ENCODE measurements at places on chromosomes 4 and X.

GRCh38 chr4:68287704-68288392 lies 42.4 kb upstream of the TMPRSS11B start:
- DNase-seq: no peak

- no peak for DNase-seq
These were observed 52.9 kb downstream of the NSG1 start for GRCh38 chr4:4439782-4440181.

- no peak for DNase-seq
These were observed 27.8 kb downstream of the APOOL start for GRCh38 chrX:85031505-85031904.

- no peak for DNase-seq
These were observed 2.7 kb downstream of the EPHA5 start for GRCh38 chr4:65667506-65668041.

- DNase-seq: no peak
These were observed 6.6 kb downstream of the USP26 start for GRCh38 chrX:133090236-133090809.

GRCh38 chrX:551306-551705 lies 79.3 kb upstream of the SHOX start:
- DNase-seq: no peak

- DNase-seq: no peak
These were observed 4.2 kb upstream of the DUSP9 start for GRCh38 chrX:153642655-153643430.

- no peak for DNase-seq
These were observed 29.8 kb upstream of the CCNG2 start for GRCh38 chr4:77127215-77127614.

DNA sequence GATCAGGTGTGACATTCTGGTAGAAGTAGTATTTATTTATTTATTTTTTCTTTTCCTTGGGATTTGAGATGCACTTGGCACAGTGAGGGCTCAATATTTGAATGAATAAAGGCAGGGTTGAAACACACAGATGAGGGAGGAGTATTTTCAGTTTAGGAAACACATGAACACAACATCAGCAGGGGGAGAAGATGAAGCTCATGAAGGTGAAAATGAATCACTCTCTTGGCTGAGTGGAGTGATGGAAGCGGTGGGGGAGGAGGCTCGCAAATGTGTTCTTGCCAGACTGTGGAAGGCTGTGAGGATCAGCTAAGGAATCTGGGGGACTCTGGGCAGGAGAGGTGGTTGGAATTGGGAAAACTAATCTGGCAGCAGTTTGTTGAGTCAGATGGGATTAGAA lies 55.3 kb downstream of the ARHGAP10 start:
- no peak for DNase-seq

- DNase-seq: no peak
These were observed 9.9 kb downstream of the TACC3 start for GRCh38 chr4:1731180-1731579.

DNA sequence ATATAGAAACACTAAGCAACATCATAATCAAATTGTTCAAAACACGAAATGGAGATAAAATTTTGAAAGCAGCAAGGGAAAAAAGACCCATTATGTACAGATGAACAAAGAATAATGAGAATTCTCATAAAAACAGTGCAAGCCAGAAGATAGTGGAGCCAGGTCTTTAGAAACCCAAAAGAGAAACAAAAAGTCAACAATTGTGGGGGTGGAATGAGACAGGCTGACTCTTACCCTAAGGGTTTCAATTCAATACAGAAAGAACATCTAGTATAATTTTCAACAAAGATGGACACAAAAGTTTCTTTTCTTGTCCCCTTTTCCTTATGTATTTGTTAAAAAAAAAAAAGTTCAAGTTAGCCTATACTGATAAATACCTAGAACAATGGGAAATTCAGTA lies 34.0 kb upstream of the MAGEB2 start:
- DNase-seq: no peak

DNA sequence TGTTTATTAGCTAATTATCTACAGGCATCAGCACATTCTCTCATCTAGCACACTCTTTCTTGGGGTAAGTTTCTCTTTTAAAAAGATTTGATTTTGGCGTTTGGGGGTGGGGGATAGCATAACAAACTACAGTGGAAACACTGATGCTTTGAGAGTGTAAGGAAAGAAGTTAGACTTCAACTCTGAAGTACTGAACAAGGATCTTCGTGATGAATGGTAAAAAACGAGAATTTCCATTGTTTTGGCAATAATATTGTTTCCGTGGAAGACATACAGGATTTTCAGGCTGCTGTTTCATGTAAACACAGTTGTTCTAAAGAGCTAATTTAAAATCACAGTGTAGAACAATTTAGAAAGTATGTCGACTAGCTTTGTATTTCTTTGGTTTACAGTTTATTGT lies 451 bp downstream of the LPAR4 start:
- no peak for DNase-seq

DNA sequence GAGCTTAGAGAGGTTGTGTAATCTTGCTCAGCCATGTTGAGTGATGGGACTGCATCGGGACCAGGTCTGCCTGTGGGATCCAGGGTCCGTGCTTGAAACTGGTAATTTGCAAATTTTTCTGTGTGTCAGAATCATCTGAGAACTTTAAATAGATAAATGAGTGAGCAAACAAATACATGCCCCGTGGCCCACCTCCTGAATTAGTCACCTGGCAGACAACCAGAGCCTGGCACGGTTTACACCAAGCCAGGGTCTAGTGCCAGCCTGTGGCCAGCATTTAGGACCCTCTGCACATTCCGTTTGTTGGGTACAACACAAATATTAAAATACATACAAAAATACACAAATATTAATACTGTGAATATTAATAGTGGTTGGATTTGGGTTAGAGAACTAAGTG lies 90.6 kb upstream of the STOX2 start:
- no peak for DNase-seq

DNA sequence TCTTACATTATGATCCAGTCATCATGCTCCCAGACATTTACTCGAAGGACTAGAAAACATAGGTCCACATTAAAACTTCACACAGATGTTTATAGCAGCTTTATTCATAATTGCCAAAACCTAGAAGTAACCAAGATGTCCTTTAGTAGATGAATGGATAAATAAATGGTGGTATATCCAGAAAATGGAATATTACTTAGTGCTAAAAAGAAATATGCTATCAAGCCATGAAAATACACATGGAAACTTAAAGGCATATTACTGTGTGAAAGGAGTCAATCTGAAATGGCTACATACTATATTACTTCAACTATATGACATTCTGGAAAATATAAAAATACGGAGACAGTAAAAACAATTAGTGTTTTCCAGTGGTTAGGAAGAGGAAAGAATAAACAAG lies 1039.1 kb upstream of the INTU start:
- DNase-seq: no peak

GRCh38 chr4:85154591-85154990 lies 188.1 kb upstream of the WDFY3 start:
- DNase-seq: no peak

DNA sequence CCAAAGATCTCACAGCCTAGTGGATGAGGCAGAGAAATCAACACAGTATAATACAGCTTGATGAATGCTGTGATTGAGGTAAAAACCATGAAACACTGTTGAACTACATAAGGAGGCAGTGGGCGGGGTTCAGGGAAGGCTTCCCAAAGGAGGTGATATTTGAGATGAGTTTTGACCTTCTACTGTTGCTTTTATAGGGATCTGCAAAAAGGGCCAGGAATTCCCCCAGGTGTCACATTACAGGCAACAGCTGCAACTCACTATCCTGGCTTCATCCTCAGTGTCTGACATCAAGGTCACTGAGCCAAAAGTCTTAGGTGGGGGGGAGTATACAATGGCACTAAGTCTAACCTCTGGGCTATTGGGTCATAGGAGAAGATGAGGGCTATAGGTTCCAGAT lies 185.7 kb upstream of the NRK start:
- DNase-seq: no peak

Data from SW480 (cell line).